ENCODE measurements at places on chromosomes 1 and 21.

GRCh38 chr1:18794051-18794450 lies 65.4 kb downstream of the TAS1R2 start:
- no peak for DNase-seq

DNA sequence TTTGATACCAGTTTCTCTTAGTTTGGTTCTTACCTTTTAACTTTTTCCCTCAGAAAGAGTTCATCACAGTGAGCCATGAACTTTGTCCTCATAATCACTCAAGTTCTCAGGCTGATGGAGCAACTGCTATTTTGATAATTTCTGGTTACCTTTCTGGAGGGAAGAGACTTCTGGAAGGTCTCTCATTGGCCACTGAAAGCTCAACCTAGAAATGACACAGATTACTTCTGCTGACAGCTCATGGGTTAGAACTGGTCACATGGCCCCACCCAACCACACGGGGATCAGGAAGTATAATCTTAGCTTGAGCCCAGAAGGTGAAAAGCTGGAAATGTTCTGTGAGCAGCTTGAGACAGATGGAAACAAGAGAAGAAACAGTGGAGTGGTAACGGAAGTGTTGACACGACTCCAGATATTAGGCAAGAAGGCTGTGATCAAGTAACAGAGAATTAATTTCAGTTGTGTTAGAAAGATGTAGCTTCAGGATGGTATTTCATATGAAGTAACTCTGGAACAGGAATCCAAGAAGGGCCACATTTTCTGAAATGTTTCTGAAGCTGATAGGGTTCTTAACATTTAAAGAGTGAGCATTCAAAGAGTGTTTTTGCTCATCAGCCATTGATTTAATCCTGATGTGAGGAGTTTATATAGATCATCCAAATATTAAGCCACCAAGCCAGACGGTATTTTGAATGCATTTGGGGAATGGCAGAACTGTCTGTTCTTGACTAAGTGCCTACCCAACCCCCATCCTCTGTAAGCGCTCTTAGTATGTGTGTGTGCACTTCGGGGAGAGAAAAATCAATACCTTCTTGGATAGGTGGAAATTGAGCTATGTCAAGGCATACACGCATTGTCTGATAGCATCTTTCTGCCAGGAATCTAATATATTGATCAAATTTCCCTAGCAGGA lies 21.9 kb upstream of the XPR1 start:
- DNase-seq, result no peak

DNA sequence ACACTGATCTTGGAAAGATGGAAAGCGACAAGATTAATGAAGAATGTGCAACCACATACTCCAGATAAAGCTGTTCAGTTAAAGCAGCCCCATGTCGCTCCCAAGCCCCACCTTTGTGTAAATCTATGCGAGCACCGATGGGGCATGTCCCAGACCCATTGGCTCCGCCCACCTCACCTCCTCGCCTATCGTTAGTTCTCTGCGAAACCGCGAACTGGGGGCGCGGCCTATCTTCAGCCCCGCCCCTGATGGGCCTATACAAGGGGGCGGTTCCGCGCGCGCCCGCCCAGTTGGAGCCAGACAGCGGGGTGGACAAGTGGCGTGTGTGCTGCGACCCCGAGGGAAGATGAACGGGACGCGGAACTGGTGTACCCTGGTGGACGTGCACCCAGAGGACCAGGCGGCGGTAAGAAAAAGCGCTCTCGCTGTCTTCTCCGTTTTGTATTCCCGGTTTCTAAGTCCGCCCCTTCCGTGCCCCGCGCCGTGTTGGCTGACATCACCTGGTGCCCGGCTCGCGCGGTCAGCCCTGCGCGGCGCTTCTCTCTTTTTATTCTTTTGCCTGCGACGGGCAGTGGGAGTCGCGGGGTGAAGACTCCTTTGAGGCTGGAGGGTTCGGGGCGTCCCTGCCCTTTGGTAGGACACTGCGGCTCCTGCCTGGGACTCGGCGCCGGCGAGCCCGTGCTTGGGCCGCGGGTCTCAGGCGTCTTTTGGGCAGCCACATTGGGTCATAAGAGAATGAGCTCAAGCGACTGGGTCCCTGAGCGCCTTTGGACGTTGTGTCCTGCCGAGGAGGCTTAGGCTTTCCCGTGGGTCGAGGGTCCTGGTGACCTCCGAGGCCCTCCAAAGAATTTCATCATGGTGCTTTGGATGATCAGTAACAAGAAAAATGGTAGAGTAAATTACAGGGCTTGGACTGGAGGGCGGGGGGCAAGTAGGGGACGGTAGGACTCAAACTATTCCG lies at the start of gene TUFT1:
Gene TUFT1, plus strand, starts transcription at position 289 of the 961 bp plus-strand sequence. Its CDS starts 58 bp downstream, at position 347.
- peak; percentile 58 for DNase-seq

DNA sequence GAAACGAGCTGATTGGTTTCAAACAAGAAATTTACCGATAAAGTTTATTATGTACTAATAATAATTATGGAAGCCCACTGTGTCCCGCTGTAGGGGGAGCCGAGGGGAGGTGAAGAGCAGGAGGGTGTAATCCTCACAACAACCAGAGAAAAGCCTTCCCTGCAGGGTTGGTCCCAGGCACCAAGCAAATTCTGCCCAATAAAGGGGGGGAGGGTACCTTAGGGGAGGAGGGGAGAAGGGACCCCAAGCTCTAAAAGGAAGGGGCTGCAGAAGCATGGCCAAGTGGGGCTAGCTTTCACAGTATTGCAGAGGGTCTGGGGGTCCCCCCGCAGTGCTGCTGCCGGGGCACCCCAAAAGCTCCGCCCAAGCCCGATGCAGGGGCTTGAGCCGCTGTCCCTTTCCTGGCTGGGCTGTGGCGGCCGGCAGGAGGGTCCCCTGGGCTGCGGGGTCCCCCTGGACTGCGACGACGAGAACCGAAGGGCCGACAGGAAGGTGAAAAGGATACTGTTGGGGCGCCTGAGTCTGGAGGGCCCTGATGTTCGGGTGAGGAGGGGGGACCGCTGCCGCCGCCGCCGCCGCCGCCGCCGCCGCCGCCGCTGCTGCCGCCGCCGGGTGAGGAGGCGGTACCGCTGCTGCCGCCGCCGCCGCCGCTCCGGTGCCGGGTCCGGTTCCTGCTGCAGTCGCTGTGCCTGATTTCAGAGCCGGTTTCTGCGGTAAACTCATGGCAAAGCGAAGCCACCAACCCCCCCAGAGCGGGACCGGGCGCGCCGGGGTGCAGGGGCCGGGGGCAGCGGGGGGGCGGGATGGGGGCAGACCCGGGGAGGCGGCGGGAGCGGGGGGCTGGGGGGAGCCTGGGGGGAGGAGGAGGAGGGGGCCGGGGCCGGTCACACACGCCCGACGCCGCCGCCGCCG lies 771 bp downstream of the EIF4G3 start:
- no peak for DNase-seq

GRCh38 chr1:37017720-37018119 lies 16.6 kb downstream of the GRIK3 start:
- no peak for DNase-seq

- DNase-seq, result no peak
These were observed 54.1 kb downstream of the SIK1 start for GRCh38 chr21:43372663-43373361.

DNA sequence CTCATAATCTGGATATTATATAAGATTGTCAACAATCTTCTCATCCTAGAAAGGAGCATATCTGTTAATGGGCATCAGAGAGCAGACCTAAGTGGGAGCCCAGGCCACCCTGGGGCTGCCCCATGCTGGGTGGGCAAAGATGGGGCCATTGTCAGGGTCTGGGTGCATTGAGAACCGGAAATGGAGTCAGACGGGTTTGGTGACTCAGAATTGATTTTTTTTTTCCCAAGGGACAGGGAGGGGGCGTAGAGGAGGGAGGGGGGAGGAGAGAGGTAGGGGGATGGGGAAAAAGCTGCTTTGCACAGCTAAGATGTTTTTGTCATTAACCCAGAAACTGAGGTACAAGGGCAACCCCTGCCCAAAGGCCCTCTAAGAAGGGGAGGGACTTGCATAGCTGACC lies 1.3 kb downstream of the ATXN7L2 start:
- no peak for DNase-seq

- no peak for DNase-seq
These were observed 35.2 kb upstream of the SERBP1 start for GRCh38 chr1:67465375-67465774.

GRCh38 chr1:182389619-182390047 lies 2.0 kb downstream of the GLUL start:
- no peak for DNase-seq

GRCh38 chr1:214670098-214670497 lies 67.1 kb downstream of the CENPF start:
- no peak for DNase-seq
